ENCODE measurements at places on chromosomes 16 and 17.
A peak's percentile ranks its signal among the peaks of the same experiment; 100 is the strongest.

DNA sequence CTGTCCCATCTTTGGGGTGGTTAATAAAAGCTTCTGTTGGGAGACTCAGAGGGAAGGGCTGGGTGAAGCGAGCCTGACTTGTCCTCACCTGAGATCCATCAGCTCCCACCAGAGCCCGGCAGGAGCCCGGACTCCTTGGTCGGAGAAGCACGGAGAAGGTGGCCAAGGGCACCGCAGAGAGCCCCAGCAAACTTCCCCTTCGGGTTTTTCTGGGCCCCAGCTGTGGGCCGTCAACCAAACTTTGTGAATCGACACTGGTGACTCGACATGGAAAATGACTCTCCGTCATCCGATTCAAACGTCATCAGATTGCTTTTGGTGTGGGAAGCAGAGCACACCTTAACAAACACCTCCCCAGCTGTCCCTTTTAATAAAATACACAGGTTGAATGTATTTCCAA, 21.4 kb downstream of the ENPP7 start:
- no peak for DNase-seq

GRCh38 chr16:81468269-81468902, 23.8 kb downstream of the CMIP start:
- no peak for DNase-seq

GRCh38 chr16:72132726-72133125, 39.1 kb downstream of the DHX38 start:
- no peak for DNase-seq

DNA sequence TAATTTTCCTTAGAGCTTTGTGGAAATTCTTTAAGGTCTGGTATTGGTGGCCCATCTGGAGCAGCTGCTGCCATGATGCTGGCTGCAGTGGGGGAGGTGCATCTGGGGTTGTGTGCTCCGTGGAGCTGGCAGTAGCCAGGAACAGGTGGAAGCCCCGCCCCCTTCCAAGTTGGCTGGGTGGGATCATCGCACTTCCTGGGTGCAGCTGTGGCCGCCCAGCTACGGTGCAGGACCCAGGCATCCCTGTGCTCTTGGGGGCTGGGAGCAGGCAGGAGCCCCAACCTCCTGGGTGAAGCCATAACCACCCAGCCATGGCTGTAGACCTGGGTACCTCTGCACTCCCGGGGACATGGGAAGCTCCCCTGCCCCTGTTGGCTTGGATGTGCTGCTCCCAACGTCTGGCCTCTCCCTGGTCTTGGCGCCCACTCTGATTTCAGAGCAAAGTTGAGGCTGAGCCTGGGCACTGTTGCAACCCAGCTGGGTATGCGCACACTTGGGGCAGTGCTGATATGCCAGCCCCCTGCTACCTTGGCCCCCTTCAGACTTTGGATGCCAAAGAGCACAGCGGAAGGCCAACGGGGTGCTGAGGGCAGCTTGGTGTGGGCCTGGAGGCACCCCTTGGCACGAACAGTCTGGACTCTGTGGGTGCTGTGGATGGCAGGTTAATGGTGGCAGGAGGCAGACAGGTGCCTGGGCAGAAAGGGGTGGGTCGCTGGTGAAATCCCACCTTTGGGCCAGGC, 145.2 kb downstream of the MYO1D start:
- peak; percentile 19 for DNase-seq

DNA sequence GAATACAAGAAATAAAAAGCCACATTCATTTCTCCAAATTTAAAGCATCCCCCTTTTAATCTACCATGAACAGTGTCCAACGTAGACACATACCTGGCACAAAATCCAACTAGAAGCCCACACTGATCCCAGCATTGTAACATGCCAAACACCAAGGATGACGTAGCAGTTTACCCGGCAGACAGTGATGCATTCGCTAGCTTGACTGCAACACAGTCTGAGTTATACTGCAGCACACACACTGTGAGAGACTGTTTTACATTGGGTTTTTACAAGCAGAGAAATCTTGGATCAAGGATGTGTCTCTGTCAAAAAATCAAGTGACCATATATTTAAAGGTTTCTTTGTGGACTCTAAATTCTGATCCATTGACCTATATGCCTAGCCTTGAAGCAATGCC, 74.5 kb upstream of the C17orf78 start:
- DNase-seq: no peak

DNA sequence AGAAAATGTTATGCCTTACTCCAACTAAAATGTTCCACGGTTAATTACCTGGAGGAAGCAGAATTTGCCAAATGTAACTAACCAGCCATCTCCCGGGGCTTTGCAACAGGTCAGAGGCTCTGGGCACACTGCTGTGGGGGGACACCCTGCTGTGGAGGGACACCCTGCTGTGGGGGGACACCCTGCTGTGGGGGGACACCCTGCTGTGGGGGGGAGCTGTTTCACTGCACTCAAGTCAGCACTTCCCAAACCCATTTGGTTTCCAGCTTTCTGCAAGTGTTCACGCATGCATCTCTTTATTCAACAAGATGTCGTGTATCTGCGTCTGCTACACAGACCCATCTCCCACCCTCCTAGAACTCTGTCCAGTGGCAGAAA, 239.5 kb downstream of the C16orf95 start:
- DNase-seq: no peak

DNA sequence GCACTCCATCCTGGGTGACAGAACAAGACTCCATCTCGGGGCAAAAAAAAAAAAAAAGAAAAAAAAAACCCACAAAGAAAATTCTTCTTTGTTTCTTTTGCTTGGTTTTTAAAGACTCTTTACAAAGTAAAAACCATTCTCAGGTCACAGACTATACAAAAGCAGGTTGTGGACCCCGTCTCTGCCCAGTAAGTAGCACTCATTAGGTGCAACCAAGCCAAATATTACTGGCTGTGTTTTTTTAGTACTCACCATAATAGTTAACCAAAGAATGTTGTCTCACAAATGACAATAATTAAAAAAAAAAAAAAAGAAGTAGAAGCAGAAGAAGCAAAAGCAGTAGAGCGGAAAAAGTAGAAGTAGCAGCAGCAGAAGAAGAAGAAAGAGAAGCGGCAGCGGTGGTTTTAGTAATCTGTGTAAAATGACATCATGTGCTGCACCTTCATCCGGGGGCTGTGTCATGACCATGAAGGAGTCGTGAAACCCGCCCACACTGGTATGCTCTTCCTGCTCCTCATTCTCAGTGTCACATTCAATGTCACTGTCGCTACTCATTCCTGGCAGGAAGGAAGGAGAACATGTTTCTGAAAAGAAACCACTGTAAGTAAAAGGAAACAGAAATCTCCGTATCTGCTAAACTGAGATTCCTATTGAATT, 105.4 kb downstream of the TRIM37 start:
- DNase-seq: no peak

GRCh38 chr17:74379495-74380085, 12.3 kb downstream of the GPR142 start:
- peak; percentile 98 for DNase-seq

DNA sequence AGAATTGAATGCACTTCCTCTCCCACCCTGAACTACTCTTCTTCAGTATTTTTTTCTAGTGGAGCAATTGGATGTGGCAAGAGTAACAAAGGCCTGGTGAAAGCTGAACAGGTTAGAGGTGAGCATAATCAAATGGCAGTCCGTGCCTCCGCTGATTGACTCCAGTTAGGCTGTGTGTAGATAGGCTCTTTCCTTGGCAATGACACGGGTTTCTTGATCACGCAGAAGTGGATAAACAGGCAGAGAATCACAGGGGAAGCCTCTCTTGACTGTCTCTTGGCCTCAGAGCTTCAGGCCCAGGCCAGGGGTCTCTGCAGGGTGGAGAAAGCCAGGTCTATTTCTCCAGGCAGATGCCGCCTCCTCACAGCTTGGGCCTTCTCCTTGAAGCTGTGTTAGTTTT, 4.2 kb downstream of the CD300LB start:
- DNase-seq: no peak

DNA sequence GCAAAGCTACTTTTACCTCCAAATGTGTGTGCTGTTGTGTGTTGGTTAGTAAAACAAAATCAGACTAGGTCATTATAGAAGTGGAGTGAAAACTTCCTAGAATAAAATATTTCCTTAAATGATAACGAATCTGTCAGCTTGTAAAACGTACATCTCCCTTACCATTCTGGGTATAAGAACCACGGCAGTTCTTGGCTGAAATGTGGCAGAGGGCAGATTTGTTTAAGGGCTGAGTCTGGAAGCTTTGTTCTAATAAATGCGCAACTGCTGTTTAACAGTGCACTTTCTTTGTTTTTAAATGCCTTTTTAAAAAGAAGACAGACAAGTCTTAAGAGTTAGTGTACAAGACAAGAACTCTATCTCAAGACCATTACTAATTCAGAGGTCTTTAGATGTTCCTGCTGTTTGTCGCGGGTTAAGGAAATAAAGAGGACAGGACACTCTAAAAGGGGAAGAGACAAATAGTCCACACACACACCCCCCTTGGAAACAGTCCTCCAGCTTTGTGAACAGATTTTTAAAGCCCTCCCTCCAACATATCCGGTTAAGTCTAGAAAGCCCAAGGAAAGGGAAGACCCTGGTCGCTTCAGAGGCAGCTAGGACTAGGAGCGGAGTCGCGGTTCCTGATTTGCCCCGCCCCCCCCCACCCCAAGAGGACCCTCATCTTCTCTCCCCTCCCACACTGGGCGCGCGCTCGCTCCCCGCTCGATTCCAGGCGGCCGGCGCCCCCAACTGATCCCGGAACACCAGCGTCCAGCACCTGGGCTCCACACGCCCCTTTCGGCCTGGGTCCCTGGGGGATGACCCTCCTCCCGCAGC, 658 bp downstream of the SYNRG start:
- peak; percentile 69 for DNase-seq

- no peak for DNase-seq
These were observed 6.6 kb downstream of the GID4 start for GRCh38 chr17:18045691-18046350.

GRCh38 chr16:49524216-49524946, 150.8 kb downstream of the C16orf78 start:
- DNase-seq: no peak
